T47D (cell line): ENCODE measurements at places on chromosomes 3 and 15.

- no peak for DNase-seq
Observed at GRCh38 chr3:36697229-36698001, 66.9 kb downstream of the DCLK3 start.

GRCh38 chr3:101149251-101149650, 156.0 kb upstream of the ABI3BP start:
- no peak for DNase-seq

DNA sequence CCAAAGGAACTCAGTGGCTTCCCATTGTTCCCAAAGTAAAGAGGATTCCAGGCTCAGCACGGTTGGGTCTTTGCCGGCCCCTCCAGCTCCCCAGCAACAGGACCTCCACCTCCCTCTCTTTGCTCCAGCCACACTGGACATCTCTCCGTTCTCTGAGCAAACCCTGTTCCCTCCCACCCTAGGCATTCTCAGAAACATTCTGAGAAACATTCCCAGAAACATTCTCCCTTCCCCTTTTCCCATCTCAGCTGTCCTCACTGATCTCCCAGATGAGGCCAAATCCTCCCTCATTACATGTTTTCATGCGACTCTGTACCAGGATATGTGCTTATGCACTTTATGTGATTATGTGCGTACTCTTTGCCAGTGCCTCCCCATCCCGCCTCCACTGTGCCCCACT, 14.1 kb downstream of the CCDC33 start:
- no peak for DNase-seq

DNA sequence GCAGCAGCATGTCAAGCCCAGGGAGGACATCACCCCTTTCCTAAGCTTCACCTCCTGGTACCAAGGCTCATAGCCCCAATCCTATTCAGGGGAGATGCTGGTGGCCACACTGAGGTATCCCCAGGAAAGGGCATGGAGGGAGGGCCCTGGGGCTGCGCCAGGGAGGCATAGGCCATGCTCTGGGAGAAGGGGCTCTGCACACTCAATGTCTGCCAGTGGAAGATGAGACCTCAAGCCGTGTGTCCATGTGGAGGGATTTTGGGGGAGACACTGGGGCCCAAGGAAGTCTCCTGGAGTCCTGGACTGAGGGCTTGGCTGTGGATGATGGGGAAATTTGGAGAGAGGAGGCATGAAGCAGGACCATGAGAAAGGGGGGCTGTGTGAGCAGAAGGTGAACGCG, 21.2 kb upstream of the PRR23E start:
- DNase-seq = no peak

DNA sequence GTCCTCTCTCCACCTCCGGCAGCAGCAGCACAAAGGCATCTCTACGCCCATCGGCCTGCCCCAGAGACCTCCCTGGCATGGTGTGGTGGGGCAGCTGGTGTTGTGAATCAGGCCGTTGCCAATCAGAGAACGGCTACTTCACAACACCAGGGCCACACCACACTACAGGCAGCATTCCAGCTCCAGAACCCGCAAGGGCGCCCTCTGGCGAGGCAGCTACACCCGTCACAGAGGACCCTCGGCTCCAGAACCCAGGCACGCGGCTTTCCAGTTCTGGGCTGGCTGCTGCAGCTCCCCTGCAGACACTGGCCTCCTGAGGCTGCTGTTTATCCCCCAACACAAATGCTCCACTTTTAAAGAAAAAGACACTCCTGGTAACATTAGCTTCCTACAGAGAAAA, 127.5 kb upstream of the TOPAZ1 start:
- peak; percentile 55 for DNase-seq

DNA sequence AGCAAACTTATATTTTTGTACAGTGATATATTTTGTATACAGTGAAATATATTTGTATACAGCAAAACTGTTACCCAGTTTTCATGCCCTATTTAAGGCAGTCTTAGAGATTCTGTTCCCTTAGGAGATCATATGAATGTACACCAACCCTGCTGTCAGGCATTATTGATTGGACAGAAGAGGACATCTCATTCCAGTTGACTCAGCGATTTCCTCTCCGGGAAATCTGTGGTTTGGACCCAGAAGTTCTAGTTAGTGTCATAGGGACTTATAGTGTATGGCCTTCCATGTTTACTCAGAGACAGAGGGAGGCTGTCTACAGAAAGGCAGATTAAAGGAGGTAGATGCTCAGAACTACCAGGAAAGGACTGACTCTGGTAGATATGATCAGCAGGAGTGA, 318.8 kb upstream of the KCNMB2 start:
- no peak for DNase-seq

DNA sequence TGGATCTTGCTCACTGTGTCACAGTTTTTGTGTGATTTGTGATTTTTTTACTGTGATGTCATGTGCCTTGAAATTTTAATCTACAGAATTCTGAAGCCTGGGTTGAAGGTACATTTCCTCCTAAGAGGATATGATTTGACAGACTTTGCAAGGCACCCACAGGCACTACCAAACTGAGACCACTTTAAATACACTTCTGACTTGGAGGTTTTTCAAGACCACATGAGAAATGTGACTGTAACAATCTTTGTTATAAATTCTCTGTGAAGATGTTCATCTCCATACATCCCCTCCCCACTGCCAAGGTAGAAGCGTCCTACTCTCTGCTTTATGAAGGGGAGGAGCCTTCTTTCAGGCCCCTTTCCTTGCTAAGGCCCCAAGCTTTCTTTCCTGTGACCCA, 22.8 kb downstream of the UBXN7 start:
- DNase-seq = no peak

DNA sequence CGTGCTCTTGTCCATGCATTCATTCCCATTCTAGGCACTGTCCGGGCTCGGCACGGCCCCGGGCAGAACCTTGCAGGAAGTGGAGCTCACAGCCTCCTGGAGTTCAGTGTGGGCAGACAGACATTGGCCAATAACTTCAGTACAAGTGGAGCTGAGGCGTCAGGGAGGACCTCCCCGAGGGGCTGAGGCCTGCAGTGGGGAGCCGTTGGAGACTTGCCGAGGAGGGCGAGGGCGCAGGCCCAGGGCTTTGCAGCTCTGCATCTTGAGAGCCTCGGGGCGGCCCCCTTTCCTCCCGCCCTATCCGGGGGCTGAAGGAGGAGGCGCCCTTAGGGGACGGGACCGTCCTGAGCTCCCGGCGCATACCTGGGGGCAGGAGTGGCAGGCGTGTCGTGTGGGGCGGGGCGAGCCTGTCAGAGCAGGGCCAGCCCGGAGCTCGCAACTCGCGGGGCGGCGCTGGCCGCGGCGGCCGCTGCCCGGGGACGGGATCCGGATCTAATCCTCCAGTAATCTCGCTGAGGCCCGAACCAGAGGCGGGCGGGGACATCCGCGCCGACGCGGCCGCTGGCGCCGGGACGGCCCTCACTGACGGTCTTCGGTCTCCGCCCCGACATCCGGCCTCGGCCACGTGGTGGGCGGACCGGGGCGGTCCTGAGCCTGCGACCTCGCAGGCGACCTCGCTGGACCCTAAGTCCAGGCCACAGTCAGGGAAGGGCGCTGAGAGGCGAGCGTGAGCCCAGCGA, at the start of gene ACY1:
ACY1 (plus strand) TSS at position 698 of the 740 bp plus-strand sequence. CDS start 530 bp downstream, outside the sequence.
- peak; percentile 94 for DNase-seq

DNA sequence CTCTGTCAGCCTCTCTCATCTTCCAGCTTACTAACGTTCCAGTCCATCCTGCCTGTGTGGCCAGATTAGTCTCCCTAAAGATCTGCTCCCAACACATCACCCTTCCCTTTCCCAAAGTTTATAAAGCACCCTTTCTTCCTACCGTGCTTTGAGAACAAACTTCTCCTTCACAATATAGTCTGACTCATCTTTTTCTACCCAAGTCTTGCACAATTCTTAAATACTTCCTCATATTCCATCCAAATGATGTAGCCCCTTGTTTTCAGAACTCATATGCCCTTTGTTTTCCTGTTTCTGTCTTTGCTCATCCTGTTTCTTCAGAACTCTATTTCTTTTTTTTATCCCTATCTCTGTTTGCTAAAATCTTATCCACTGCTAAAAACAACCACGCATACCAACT, 326.8 kb downstream of the MFSD1 start:
- DNase-seq = no peak

- no peak for DNase-seq
Observed at GRCh38 chr3:132635052-132635451, 24.6 kb downstream of the ACAD11 start.

- DNase-seq = no peak
Observed at GRCh38 chr3:44030687-44031305, 210.9 kb upstream of the TOPAZ1 start.

DNA sequence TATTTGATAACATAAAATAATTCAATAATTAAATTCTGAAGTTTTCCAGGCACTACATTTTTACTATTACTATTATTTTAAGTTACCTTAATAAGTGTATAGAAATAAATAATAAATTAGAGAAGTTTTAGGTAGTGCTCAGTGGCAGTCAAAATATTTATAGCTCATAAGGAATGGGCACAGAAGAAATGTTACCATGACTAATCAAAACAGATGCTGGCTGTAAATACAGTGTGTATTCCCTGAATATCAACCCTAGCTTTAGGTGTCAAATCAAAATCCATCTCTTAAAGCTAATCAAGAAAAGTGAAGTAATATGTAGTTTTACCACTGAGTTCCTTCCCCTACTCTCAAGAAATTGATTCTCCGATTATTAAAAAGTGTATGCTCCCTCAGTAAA, 35.5 kb downstream of the ZBTB20 start:
- DNase-seq = no peak

DNA sequence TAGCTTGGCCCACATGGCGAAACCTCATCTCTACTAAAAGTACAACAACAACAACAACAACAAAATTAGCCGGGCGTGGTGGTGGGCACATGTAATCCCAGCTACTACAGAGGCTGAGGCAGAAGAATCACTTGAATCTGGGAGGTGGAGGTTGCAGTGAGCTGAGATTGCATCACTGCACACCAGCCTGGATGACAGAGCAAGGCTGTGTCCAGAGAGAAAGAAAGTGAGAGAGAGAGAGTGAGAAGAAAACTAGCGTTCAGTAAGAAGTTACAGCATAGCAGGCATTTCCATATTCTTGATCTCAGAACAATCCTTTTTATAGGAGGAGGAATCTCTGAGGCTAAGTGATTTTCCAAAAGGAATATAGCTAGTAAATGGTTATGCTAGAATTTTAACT, 1076.1 kb downstream of the AGBL1 start:
- no peak for DNase-seq

DNA sequence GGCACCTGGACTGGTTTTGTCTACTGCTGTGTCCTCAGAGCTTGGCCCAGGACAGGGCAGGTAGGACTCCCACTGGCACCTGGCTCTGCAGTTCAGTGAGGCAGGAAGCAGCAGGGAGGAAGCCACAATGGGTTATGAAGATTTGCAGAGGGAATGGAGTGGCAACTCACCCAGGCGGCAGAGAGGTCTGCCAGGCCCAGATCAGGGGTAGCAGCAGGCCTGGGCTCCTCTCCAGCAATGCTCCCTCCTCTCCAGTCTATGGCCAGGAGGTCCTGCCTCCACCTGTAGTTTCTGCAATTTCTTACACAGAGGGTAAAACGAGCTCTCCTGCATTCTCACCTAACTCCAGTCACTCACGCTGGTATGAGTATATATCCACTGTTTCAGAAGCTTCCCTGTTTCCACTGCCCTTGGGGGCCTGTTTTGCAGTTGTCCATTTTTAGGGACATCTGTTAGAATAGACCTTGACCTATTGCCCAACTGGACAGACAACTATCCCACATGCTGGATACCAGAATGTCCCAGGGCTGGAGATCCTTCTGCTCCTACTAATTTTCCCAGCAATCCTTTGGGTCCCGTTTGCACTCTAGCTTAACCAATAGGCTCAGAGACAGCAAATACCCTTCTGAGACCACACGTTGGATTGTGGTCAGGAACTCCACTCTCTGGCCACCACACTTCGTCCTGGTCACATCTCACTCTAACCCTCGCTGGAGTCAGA, 35.2 kb downstream of the HMCES start:
- DNase-seq = no peak

DNA sequence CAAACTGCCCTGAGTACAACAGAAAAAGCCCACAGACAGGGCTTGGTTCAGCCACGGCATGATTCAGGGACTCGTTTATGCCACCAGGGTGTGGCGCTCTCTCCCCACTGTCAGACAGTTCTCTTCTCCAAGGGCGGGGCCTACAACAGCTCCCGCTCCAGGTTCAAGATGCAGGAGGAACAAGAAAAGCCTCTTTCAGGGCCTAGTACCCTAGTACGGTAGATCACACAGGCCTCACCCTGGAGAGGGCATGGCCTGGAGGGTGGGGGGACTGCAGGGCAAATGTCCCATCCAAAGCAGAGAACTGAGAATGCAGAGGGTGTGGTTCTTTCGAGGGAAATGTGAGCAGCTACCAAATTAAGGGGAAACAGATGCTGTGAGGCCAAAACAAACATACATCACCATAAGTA, 12.0 kb downstream of the MESD start:
- peak; percentile 50 for DNase-seq

DNA sequence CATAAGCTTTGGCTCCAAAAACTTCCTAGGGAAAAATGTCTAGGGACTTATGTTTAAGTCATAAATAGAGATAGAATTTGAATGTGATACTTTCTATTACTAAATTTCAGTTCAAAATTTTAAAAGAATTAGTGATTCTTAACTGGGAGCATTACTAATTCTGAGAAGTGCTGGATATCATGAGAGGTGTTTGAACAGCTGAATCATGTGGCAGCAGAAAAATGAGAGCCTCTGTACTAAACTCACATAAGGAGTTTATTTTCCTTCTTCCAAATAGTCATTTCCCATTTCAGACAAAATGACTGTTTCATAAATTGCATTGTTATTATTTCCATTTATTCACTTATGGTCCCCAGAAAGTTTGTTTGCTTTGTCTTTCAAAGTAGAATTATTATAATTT, 62.7 kb downstream of the SLMAP start:
- DNase-seq = no peak

- DNase-seq = no peak
Observed at GRCh38 chr3:139119331-139120025, 74.8 kb upstream of the PRR23C start.

GRCh38 chr15:40115670-40116093, 7.0 kb upstream of the BMF start:
- no peak for DNase-seq

DNA sequence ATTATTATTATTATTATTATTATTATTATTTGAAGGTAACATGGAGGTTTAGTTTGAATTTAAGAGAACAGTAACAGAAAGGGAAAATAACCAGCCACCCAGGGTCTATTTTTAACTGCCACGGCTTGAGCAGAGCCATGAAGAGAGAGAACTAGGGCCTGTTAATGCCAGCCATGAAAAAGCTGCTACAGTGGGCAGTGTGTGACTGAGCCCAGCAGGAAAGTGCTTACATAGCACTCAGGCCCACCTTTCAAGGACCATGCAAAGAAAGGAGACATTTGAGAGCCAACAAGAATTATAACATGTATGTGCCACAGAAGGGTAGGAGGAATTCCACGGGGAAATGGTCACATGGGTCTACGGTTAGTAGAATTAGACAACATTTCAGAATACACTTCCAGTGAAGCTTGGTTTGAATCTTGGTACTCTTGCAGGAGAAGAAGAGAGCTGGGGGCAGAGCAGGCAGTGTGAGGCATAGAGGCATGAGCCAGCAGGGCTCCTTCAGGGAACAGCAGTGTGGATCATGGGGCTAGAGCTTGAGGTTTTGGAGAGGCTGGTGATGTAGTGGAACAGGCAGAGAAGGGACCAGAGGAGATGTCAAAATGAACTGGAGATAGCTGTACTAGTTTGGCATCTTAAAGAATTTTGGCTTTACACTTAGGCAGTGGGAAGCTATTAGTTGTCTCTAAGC, 140.7 kb downstream of the CMSS1 start:
- DNase-seq = no peak
